ENCODE measurements at places on chromosomes 1 and 21.

- DNase-seq, result no peak
Observed at GRCh38 chr1:34101151-34101550, 63.9 kb downstream of the CSMD2 start.

DNA sequence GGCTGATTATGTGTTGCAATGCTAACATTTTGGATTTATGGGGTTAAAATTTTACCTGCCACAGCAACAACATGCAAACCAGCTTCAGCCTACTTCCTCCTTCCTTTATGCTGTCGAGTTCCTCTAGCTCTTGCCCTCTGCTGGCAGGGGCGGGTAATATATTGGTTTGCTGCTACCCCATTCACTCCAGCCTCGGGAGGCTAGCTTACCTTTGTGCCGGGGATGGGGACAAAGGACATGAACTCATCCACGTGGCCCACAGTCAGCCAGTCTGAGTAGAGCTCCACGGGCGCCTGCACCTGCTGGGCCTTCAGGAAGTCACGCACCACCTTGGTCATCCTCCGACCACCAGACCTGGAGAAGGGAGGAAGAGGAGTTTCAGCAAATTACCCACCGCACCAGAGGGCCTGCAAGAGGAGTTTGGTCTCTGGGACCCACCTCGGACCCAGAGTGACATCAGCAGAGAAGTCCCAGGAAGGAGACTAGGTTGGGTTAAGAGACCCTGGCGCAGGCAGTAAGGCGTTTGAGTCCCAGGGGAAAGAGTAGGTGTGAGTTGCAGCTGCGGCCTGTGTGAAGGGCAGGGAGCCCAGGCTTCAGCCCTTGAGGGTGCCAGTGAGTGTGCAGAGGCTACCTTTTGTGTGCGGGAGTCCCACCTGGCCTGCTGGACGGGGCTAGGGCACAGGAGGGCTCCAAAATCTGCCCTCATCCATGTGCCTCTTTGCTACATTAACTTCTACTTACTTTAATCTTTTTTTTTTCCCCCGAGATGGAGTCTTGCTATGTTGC lies 21.8 kb upstream of the SDHB start:
- no peak for DNase-seq

DNA sequence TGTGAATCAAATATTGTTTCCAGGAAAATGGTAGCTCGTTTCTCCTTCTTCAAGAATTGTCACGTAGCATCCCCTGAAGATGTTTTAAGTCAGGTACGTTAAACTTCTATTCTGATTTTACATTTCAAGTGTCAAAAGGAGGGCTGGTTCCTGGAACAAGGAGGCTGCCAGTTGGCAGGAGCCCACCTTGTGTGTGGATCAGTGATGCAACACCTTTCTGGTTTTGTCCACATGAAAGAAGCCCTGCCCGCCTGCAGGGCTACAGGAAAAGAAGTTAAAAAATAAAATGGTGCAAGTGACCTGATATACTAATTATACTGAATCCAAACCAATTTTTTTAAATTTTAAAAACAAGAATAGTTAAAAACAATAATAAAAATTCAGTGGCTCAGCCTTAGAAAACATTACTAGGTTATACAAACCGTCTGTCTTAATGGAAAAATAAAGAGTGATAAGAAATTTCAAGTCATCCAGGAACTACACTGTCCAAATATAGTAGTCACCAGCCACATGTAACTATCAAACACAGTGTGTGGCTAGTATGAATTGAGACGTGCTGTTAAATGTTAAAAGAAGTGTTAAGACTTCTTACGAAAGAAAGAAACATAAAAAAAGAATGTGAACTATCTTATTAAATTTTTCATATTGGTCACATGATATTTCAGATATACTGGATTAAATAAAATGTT lies 123.1 kb downstream of the APP start:
- no peak for DNase-seq

GRCh38 chr1:8472668-8473067 lies 154.8 kb downstream of the SLC45A1 start:
- no peak for DNase-seq
